ENCODE measurements at places on chromosomes 12 and 14.
A peak's percentile ranks its signal among the peaks of the same experiment; 100 is the strongest.

DNA sequence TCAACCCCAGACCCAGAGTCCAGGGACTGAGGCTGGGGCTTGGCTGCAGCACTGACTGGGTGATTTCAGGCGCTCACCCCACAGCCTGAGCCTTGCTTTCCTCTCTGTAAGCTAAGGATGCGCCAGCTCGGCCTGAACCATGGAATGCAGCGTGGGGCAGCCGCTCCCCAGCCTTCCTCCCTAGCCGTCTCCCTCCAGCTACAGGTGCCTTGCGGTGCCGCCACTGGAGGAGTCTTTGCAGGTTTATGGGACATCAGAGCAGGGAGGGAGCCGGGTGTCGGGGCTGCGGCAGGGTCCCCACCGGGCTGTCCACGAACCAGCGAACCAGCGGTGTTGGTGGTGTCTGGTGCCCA lies 19.4 kb downstream of the PPP2R5C start:
- DNase-seq = no peak

DNA sequence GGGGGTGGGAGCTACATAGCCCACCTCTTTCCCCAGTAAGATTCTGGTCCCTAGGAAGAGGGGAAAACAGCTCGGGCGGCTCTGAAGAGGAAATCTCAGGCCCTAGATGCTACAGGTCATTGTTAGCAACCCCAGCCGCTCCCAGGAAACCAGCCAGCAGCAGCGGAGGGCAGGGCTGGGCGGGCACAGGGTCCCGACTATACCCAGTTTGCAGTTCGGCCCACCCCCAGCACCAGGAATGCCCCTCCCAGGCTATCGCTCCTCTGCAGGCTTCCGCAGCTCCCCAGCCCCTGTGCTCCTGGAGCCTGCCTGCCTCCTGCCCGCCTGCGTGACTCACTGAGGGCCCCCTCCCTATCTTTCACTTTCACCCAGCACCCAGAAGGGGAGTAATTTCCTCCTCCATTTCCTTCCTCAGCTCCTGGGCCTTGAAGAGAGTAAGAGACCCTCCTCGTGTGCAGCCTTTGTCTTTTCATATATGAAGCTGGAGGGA lies 27.2 kb upstream of the PNMA1 start:
- no peak for DNase-seq

GRCh38 chr12:20490213-20490612 lies 121.9 kb downstream of the PDE3A start:
- no peak for DNase-seq

DNA sequence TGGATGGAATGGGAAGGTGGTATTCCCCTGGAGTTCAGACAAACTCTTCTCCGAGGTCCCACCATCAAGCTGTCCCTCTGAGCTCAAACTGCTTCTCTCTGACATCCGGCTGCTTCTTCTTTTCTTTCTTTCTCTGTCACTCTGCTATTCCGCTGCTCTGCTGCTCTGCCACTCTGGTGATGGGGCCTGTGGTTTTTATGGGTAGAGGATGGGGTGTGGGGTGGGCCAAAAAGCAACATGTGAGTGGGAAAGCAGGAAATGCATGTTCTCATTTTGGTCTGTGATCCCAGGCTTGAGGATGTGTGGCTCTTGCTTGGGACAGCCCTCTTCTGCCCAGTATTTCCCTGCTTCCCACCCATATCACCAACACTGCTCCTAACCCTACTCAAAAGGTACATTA lies 30.6 kb downstream of the CLECL1 start:
- DNase-seq = no peak

DNA sequence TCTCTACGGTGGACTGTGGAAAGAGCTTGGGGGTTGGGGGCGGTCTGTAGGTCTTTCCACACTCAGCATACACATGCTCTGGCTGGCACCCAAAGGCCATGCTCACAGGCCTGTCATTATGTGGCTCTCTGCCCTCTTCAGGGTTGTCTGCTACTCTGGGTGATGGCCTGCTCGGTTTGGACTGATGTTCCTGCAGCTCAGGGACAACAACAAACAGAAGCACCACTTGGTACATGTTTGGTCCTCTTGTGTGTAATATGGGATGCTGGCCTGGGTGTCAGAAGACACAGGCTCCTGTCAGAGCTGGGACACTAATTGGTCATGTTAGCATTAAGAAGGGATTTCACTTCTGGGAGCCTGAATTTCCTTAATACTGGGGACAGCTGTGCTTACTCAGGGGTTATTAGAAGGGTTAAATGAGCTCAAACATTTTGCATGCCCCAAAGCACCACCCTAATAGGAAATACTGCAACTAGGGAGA lies 32.7 kb upstream of the SELPLG start:
- DNase-seq = no peak

DNA sequence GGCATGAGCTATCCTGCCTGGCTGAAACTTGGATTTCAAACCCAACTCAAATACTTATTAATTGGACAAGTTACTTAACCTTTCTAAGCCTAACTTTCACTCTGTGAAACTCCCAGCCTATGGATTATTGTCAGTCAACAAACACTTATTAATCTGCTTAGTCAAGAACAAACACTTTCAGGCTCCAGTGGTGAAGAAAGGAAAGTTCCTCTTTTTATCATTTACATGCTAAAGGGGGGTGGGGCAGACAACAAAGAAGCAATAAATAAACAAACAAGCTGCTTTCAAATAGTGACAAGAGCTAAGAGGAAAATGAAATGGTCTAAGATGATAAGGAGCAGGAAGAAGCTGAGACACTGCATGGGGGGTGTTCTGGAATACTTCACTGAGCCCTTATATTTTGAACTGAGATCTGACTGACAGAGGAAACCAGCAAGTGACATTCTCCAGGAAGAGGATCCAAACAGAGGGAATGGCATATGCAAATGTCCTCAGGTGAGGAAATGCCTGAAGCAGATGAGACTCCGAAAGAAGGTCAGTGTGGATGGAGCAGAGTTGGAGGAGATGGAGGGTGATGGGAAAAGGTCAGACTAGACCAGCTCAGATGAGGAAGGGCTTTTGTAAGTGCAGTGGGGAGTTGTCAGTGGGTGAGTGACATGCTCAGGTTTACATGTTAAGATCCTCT lies 259.6 kb downstream of the ITPR2 start:
- no peak for DNase-seq

- DNase-seq = peak; percentile 70
Measured at GRCh38 chr14:94136575-94137331, 7.3 kb upstream of the IFI27L2 start.

DNA sequence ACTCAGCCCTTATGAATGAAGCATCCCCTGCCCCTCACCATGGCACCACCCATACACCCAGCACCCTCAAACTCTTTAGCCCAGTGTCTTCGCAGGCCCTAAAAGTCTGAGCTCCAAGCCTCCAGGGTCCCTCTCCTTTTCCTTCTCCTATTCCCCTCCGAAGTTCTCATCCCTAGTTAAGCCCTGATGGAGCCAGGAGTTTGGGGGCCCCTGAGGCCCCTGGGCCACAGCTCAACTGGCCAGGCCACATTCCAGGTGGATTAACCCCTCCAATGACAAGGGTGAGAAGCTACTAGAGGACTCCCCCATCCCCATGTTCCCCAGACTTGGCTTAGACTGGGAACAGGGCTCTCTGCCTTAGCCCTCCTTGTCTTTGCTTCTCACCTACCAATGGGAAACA lies 2.6 kb downstream of the RARG start:
- DNase-seq = no peak

GRCh38 chr14:32925439-32925838 lies 13.2 kb upstream of the NPAS3 start:
- no peak for DNase-seq

DNA sequence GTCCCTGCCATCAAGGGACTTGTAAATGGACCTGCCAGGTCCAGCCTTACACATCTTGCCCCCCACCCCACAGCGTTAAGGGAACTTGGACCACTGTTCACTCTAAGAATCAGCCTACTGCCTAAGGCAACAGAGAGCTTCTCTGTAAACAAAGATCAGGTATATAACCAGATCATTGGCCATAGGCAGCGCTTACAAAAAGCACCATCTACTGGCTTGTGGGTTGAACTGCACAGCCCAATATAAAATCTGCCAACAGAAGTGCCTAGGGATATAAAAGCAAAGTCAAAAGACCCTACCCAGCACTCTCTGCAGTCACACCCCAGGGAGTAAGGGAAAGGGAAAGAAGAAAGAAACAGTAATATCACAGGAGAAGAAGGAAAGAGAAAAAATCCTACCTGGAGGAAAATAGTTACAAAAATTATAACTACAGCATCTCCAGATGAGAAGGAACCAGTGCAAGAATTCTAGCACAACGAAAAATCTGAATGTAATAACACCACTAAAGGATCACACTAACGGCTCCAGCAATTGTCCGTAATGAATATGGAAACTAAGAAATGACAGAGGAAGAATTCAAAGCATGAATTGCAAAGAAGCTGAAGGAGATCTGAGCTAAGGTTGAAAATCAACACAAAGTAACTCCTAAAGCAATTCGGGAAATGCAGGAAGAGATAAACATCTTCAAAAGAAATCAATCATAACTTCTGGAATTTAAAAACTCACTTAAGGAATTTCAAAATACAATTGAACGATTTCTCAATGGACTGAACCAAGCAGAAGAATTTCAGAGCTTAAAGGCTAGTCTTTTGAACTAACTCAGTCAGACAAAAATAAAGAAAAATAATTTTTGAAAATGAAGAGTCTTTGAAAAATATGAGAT lies 95.2 kb upstream of the PCED1B start:
- DNase-seq = peak; percentile 14

DNA sequence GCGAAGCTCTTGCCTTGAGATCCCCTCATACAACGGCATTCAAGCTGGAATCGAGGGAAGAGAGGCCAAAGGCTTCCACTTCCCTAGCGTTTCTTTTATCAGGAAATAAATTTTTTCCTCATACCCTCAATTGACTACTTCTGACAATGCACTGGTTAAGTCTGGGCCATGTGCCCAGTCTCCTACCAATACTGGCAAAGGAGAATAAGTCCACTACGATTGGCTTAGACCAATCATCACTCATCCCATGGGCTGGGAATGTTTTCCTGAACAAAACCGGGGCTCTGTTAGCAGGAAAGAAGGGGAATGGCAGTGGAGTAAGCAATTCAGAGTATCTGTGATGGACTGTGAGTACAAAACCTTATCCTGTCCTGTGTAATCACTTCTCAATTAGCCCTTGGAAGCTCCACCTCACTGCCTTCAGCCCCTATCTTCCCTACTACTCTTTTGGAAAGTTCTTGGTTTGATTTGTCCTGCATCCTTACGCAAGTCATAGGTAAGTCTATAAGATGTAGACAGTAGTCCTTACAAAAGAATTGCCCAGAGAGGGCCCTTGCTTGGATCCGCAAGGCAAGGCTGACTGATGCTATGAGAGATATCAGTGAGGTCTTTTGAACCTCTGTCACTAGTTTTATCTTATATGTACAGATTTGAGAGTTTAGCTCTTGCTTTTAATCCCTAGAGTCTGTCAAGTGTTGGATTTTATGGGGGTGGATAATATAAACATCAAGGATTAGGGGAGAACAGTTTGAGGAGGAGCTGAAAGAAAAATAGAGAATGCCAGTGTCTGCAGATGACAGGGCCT lies 36.3 kb upstream of the CDK17 start:
- DNase-seq = no peak

- no peak for DNase-seq
Measured at GRCh38 chr12:108289350-108290161, 49.6 kb downstream of the CMKLR1 start.

GRCh38 chr12:132614861-132615578 lies 3.6 kb upstream of the P2RX2 start:
- DNase-seq = peak; percentile 77

DNA sequence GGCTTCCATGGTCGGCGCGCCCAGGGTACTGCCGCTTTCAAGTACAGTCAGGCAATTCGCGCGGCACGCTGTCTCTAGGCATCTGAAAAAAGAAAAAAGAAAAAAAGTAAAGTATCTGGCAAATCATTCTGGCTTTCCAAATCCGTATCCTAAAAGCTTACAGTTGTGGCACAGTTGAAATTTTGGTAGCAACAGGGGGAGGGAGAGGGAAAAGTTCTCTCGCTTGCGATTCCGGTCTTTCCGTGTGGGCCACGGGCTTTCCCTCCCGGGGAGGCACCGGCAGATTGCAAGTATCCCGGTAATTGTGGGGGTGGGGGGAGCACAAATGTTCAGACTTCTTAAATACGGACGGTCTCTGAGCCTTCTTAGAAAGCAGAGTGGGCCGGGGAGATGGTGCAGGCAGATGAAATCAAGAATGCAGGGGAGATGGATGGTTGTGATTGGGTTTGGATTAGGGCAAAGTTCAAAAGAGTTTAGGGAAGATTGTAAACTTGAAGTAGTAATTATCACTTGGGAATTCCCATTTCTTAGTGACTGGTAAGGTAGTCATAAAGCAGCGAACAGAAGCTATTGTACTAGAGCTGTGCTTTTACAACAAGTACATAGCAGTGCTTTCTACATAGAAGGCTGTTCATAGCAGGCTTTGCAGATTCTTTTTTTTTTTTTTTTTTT lies 1.2 kb downstream of the SOCS2 start:
- no peak for DNase-seq

DNA sequence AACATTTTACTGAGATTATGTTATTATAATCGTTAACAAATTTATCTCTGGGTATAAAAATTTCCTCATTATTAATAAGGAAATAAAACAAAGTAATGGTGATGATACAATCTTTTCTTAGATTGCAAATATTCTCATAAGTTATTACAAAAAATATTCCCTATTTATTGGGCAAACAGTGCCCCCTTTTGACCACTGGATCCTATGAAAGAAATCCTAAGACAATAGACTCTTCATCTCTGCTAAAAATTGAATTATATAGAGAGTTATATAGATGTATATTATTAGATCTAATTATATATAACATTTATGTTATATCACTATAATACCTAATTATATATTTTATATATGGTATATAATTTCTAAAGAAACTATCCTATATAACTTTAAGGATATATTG lies 94.2 kb upstream of the FGD4 start:
- no peak for DNase-seq

- DNase-seq = no peak
Measured at GRCh38 chr14:19911114-19911513, 9.3 kb upstream of the OR4K5 start.

- DNase-seq = no peak
Measured at GRCh38 chr12:86006727-86007126, 132.6 kb downstream of the NTS start.

- DNase-seq = no peak
Measured at GRCh38 chr12:116257826-116258225, 19.7 kb downstream of the MED13L start.

DNA sequence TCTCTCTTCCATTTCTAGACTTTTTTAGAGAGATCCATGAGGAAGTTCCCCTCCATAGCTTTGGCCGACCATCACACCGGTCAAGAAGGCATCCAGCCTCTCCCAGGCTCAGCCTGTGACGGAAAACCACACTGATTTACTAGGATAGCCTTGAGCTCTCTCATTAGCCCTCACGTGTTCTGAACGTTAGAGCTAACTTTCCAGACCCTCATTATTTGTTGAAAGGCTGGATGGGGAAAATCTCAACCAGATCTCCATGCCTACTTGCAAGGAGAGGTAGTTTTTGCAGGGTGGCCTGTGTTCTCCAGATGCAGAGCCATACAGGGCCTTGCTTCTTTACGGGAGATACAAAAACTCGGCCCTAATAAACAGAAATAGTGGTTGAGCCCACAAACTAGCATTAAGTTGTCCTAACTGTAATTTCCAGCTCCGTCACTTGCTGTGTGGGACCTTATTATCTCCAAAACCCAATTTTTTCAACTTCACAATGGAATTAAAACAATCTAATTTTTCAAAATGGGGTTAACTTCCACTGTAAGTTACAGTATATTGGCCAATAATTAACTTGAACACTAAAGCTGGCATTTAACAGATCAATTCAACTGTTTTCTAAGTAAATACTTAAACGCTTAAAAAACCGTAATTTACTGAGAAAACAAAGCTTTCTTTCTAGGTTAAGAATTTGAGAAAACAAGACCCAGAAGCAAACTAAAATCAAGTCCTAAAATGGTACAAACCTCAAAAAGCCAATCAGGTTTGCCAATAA lies 65.3 kb downstream of the KLHL28 start:
- DNase-seq = no peak

GRCh38 chr12:120744922-120745493 lies 19.4 kb downstream of the ACADS start:
- DNase-seq = no peak

All from right renal pelvis (tissue), 4 donors.